ENCODE measurements at places on chromosomes 6 and 20.

DNA sequence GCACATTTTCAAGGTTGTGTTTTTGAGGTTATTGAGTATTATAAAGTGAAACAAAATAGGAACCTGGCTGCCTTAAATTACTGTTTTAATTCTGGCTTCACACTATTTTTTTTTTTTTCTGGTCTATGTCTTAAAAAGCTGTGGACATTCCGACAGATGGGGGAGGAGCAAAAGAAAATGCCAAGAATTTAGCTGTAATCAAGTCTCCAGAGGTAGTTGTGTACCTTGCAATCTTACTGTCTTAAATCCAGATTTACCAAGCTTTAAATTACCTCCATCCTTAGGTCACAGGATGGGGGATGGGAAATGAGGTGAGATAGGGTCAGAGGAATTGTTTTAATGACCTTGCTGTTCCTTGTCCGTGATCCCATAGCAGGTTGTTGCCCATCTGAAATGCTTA lies 182.8 kb downstream of the UTRN start:
- no peak for DNase-seq

- DNase-seq = no peak
Observed at GRCh38 chr6:34386316-34387137, 5.9 kb downstream of the NUDT3 start.

- no peak for DNase-seq
Observed at GRCh38 chr6:56279331-56280080, 32.1 kb upstream of the COL21A1 start.

DNA sequence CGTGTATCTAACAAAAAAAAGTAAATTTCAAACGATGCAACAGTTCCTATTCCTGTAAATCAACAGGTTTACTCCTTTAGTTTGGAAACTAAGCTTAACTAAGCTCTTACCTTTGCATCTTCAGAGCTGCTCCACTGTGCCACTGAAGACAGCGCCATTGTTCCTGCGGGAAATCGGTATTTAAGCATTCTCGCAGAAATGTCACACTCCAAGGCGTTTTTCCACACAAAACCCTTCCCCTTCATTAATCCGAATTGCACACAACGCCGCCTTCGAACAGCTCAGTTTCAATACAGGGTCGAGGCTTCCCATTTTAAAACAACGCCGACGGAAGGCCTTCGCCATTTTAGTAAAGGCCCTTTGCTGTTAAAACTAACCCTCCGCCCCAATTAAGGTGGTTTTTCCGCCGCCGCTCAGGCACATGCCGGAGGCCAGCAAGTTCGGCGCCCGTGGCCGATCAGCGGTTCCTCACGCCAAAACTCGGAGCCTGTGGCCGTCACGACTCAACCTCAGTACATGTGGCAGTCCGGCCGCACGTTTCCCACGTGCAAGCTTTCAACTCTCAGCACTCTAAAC lies 35.4 kb upstream of the SYNCRIP start:
- DNase-seq = no peak

- DNase-seq = no peak
Observed at GRCh38 chr20:25532971-25533391, 52.4 kb downstream of the NINL start.

- DNase-seq = no peak
Observed at GRCh38 chr6:55046869-55047422, 127.4 kb upstream of the HCRTR2 start.

DNA sequence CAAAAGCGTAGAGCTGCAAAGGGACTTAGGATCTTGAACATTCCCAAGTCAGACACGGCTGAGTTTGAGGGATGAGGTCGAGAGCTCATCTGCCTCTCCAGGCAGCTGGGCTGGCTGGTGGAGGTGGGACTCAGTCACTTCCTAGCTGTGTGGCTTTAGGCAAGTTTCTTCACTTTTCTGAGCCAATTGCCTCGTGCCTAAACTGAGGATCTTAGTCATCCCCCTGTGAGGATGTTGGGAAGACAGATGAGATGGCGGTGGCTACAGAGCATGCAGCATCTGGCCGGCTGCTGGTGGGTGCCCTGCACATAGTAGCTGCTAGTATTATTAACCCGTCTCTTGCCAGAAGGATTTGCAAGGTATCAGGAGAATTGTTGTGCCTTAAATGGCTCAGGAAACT lies 27.5 kb downstream of the TFAP2C start:
- no peak for DNase-seq

DNA sequence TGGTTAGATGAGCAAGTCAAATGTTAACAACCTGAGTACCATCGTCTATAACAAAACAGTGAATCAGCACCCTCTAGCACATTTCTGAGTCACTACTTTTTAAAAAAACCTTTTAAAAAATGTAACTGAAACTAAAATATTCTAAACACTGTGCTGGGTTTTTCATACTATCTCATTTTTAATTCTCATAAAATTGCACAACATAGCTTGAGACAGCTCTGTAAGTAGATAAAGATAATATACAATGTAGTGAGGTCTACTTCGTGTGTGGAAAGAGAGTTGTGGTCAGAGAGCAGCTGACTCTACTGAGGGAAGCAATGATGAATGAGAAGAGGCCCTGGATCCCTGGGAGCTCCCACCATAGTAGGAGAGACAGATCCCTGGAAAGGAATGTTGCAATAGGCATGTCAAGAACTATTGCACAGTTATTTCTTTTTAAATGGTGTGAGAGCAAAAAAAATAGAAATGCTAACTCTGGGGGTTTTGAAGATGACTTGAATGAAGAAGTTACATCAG lies 13.6 kb upstream of the CALHM6 start:
- DNase-seq = peak; percentile 49

DNA sequence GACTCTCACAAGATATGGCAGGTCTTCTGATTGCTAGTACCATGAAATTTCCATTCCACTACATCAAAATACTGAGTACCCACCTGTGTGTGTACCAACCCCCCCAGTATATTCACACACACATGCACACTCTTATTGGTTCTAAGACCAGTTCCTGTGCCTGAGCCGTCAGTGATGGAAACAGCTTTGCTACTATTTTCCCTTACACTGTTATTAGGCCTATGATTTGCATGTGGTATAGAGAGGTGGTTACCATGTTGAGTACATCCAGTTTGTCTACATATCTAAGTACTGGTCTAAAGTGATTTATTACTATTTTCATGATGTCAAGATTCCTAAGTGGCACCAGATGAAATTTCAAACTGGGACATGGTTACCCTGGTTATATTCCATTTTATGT lies 459.9 kb downstream of the BCKDHB start:
- no peak for DNase-seq

GRCh38 chr6:105608711-105609374 lies 206.0 kb upstream of the PREP start:
- no peak for DNase-seq

- no peak for DNase-seq
Observed at GRCh38 chr6:75089151-75089897, 116.5 kb downstream of the COL12A1 start.
